ENCODE measurements at places on chromosomes 1 and 21.

DNA sequence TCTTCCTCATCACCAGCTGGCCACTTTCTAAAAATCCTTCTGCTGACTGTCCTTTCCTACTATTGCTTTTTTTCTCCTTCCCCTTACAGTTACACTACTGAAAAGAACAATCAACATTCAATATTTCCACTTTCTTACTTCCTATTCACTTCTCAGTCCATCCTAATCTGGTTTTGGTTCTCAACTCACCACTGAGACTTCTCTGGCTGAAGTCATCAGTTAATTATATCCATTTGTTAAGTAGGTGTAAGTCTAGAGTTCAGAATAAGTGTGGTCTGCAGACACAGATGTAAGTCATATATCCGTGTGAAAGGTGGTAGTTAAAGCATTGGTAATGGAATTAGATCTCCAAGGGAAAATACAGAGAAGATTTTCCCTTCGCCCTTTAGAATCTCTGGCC is 21.4 kb downstream of the PEA15 start:
- no peak for DNase-seq

DNA sequence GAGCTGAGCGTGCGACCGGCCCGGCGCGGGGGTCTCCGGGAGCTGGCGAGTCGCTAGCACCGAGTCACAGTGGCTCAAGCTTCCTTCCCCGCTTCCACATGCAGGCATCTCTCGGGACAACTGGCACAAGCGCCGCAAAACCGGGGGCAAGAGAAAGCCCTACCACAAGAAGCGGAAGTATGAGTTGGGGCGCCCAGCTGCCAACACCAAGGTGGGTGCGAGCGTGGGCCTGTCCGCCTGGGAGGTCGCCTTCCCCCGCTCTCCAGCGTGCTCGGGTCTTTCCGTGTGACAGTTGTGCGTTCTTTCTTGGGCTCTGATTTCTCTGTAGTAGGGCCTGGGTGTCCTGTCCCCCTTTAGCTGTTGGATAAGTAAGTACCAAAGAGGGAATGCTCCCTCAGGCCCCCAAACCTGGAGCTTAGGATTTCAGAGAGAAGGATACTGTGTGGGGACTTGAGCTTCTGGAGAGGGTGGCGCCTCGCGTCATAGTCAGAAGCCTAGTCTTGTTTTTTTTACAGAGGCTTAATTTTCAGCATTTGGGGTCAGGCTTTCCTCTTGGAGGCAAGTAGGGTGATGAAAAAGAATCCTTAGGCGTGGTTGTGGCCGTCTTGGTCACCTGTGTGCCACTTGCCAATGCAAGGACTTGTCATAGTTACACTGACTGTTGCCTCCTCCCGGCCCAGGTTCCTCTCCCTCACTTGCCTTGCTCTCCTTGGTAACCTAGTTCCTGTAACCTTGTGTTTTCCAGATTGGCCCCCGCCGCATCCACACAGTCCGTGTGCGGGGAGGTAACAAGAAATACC is 790 bp downstream of the RPS8 start:
- DNase-seq = no peak

DNA sequence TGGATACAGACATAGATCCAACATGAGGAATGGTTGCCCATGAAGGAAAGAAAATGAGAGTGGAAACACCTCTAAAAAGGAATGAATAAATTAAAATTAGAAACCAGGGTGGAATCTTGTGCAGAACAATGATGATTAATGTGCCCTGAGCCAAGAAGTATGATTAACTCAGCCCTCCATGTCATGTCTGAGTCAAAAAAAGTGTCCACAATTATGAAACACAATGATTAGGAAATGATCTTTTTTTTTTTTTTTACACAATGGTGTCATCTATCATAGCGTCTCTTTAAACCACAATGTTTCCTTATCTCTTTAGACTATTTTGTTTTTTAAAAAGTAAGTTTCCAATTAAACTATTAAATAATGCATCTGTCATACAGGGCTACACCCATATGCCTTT is 78.9 kb upstream of the RAB4A start:
- DNase-seq = no peak

DNA sequence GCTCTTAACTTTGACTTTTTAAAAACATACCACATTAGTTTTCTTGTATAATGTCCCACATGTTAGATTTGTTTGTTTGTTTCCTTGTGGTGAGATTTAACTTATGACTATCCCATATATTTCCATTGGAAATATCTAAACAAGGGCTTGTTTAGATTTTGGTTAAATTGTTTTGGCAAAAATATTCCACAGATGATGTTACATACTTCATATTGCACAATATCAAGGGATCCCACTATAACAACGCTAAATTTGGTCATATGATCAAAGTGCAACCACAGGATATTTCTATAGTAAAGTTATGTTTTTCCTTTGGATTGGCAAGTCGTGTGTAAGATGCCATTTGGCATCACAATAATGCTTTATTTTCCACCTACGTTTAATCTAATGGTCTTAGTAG is 396.7 kb downstream of the TGFB2 start:
- no peak for DNase-seq

- DNase-seq = peak; percentile 53
These were observed 187.7 kb upstream of the USP24 start for GRCh38 chr1:55402671-55403464.

- DNase-seq = peak; percentile 38
These were observed 1.2 kb downstream of the EPHB2 start for GRCh38 chr1:22711591-22712501.

DNA sequence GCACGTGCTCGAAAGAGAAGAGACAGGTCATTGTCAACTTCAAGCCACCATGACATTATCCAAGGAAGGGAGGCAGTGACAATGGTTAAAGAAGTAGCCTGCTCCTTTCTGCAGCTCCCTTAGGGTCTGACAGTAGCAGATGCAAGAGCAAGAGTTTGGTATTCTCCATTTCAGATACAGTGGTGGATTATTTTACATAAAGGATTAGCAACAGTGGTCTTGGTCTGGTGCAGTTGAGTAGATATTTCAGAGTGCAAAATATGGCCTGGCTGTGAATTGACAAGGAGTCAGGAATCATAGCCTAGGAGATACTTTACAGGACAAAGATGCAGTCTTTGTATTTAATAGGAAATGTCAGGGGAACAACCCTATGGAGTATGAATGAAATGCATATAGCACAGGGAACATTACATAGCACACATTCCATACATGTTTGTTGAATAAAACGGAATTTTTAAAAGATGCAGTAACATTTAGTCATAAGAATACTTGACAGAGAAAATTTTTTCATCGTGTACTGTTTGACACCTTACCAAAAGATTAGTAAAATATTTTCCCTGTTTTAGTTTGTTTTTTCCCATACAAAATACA is 41.8 kb downstream of the CHRM3 start:
- DNase-seq = no peak

- no peak for DNase-seq
These were observed 18.8 kb downstream of the GATAD2B start for GRCh38 chr1:153903841-153904455.

GRCh38 chr21:24628046-24628445 is 979.2 kb downstream of the MRPL39 start:
- no peak for DNase-seq

- no peak for DNase-seq
These were observed 206.6 kb downstream of the HIVEP3 start for GRCh38 chr1:41712081-41712480.

- no peak for DNase-seq
These were observed 112.5 kb upstream of the FGGY start for GRCh38 chr1:59184365-59184905.

GRCh38 chr21:14744368-14744767 is 198.3 kb upstream of the SAMSN1 start:
- no peak for DNase-seq

DNA sequence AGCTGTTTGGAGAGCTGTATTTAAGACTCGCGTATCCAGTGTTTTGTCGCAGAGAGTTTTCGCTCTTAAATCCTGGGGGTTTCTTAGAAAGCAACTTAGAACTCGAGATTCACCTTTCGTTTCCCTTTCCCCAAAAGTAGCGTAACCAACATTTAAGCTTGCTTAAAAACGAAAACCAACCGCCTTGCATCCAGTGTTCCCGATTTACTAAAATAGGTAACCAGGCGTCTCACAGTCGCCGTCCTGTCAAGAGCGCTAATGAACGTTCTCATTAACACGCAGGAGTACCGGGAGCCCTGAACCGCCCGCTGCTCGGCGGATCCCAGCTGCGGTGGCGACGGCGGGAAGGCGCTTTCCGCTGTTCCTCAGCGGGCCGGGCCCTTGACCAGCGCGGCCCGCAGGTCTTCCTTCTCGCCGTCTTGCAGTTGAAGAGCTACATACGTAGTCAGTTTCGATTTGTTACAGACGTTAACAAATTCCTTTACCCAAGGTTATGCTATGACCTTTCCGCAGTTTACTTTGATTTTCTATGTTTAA is 1.9 kb downstream of the OLIG1 start:
- DNase-seq = peak; percentile 18

GRCh38 chr1:202010180-202011015 is at the start of gene ELF3:
TSS of gene ELF3 (plus strand) at chr1:202010587. CDS start at chr1:202011137, 550 bp downstream.
- DNase-seq = no peak

GRCh38 chr1:221753828-221754188 is 11.9 kb upstream of the DUSP10 start:
- no peak for DNase-seq

DNA sequence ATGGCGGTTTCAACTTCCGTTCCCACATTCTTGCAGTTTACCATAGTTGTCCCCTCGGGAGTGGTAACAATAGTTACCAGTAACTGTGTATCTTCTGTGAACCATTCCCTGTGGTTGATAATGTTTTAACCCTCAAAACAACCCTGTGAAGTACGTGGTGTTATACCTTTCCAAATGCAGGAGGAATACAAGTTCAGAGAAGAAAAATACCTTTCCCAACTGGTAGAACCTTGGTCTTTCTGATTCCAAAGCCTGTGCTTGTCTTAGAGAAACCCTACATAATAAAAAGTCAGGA is 789 bp downstream of the BTF3L4 start:
- DNase-seq = no peak

DNA sequence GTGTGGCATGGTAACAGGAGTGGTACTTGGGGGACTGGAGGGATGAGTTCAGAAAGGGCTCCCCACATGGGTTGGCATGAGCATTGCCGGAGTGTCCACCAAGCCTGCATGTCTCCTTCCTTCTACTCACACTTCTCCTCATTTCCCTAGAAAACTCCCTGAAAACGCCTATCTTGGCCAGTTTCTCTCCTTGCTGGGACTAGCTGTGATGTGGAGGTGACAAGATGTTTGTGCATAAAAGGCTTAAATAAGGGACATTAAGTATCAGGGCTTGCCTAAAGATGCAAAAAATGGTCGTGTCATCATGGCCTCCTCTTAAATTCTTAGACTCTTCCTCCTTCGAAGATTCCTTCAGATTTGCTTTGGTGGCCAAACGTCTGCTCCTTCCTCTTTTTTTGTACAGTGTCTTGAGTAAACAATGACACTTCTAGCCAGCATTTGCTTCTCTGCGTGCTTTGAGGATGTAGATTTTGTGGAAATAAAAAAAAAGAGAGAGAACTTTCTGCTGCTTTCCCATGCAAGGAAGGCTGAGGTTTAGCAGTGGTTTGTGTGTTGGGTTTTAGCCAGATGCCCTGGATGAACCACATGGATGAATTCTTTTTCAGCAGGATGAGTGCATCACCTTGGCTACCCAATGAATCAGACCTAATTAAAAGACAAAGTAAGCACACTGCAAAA is 239.1 kb upstream of the IRF2BP2 start:
- DNase-seq = peak; percentile 92

DNA sequence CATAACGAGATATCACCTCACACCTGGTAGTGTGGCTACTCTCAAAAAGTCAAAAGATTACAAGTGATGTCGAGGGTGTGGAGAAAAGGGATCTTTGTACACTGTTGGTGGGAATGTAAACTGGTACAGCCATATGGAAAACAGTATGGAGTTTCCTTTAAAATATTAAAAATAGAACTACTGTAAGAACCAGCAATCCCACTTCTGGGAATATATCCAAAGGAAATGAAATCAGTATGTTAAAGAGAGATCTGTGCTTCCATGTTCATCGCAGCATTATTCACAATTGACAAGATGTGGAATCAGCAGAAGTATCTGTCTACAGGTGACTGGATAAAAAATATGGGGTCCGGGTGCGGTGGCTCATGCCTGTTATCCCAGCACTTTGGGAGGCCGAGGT is 7.6 kb upstream of the PIK3C2B start:
- DNase-seq = no peak

GRCh38 chr1:201329286-201329685 is 46.0 kb downstream of the PKP1 start:
- peak; percentile 18 for DNase-seq

DNA sequence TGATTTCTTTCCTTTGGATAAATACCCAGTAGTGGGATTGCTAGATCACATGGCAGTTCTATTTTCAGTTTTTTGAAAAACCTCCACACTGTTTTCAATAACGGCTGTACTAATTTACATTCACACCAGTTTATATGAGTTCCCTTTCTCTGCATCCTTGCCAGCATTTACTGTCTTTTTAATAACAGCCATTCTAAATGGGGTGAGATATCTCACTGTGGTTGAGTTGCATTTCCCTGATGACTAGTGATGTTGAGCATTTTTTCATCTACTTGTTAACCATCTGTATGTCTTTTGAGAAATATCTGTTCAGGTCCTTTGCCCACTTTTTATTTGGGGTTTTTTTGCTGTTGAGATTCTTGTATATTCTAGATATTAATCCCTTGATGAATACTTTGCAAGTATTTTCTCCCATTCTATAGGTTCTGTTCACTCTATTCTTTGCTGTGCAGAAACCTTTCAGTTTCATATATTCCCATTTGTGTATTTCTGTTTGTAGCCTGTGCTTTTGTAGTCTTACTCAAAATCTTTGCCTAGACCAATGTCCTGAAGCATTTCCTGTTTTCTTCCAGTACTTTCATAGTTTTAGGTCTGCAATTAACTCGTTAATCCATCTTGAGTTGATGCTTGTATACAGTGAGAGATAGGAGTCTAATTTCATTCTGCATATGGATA is 7.3 kb downstream of the HENMT1 start:
- DNase-seq = no peak

DNA sequence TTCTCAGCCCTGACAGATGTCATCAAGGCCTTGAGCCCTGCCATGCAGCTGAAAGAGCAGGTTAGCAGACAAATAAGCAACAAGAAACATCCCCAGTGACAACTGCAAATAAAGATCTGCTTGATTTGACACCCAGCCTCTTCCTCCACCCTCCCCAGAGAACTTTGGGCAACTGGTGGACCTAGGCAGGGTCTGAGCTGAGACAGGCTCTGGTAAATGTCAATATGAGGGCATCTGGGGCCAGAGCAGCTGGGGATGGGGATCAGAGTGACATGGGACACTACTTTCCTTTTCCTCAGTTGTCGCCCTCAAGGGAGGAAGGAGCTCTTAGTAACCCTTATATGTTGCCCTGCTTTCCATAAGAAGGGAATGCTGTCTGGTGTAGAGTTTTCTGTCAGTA is 544.1 kb downstream of the NEGR1 start:
- no peak for DNase-seq
